ENCODE measurements at places on chromosomes 13 and 19.
A peak's percentile ranks its signal among the peaks of the same experiment; 100 is the strongest.

GRCh38 chr13:78868991-78869390, 210.0 kb upstream of the OBI1 start:
- no peak for DNase-seq

DNA sequence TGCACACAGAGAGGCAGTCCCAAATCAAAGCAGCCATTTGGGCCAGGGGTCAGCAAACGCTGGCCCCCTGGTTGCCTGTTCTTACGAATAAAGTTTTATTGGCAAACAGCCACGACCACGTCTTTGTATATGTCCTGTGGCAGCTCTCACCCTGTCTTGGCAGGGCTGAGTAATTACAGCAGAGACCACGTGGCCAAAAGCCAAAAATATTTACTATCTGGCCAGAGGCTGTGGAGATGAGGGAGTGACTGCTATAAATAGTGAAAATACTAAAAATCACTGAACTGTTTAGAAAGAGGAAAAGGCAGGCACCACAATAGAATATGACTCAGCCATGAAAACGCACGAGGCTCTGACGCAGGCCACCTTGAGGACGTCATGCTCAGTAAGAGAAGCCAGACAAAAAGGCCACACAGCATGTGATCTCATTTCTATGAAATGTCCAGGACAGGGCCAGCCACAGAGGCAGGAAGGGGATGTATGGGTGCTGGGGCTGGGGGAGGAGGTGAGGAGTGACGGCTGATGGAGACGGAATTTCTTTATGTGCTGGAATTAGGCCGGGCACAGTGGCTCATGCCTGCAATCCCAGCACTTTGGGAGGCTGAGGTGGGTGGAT, 29.4 kb downstream of the SMIM24 start:
- DNase-seq, result no peak

- DNase-seq, result no peak
These were observed 38.7 kb upstream of the CYSLTR2 start for GRCh38 chr13:48615049-48615448.

DNA sequence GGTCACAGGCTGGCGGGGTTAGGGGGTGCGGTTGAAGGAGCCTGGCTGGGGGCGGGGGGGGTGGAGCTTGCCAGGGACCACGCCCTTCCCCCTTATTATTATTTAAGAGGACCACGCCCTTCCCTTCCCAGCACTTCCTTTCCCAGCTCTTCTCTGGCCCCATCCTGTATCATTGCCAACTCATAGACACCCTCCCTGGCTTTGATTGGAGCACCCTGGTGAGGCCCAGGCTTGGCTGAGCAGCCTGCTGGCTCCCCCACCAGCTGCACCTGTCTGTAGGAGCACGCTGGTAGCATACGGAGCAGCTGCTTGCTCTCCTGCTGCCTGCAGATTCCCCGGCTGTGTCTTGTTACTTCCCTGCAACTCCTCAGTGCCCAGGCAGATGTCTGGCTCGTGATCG, 62.5 kb upstream of the PDX1 start:
- no peak for DNase-seq

GRCh38 chr13:42247883-42248282, 24.1 kb upstream of the AKAP11 start:
- DNase-seq, result no peak

DNA sequence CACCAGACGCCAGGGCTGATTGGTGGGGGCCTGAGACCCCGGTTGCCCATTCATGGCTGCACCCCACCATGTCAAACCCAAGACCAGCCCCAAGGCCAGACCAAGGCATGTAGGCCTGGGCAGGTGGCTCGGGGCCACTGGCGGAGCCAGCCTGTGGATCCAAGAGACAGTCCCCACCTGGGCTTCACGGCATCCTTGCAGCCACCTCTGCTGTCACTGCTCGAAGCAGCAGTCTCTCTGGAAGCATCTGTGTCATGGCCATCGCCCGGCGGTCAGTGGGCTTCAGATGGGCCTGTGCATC, 3.8 kb upstream of the TEKTIP1 start:
- DNase-seq, result no peak

GRCh38 chr13:36858290-36858689, 39.3 kb downstream of the RFXAP start:
- DNase-seq, result no peak

- DNase-seq, result no peak
These were observed 113.7 kb downstream of the OLFM4 start for GRCh38 chr13:53142306-53142705.

GRCh38 chr19:43464134-43464775, 1.2 kb downstream of the LYPD3 start:
- peak; percentile 72 for DNase-seq

- no peak for DNase-seq
These were observed 428.6 kb downstream of the RFC3 start for GRCh38 chr13:34246511-34246910.

DNA sequence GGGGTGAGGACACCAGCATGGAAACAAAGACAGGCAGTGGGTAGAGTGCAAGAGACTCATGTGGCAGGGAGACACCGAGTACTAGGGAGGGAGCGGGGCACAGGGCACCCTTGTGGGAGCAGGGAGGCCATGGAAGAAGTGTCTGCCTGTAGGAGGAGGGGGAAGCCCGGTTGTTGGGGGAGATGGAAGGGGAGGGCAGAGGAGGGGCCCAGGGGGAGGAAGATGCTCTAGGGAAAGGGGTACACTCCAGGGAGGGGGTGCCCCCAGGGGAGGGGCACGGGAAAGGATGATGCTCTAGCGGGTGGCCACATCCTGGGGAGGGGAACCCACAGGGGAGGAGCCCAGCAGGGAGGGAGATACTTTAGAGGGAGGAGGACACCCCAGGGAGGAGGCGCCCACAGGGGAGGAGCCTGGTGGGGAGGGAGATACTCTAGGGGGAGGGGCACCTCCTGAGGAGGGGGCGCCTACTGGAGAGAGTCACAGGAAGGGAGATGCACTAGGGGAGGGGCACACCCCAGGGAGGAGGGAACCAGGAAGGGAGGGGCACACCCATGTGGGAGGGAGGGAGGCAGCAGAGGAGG, 24.9 kb downstream of the CPAMD8 start:
- no peak for DNase-seq

DNA sequence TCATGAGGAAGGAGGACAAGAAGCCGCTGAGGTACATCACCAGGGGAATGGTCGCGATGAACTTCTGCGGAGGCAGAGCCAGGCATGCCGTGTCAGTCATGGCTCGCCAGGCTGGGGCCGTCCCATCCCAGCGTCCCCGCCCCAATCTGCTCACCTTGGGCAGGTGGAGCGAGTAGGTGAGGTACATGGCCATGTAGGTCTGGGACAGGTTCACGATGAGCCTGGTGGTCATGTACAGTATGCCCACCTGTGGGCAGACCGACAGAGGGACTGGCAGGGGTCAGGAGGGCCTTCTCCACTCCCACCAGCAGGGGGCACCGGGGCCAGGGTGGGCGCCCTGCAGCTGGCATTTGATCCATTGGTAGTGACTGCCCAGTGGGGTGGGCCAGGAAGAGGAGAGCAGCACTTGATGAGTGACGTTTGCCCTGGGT, 8.3 kb downstream of the TEKTIP1 start:
- DNase-seq, result no peak

DNA sequence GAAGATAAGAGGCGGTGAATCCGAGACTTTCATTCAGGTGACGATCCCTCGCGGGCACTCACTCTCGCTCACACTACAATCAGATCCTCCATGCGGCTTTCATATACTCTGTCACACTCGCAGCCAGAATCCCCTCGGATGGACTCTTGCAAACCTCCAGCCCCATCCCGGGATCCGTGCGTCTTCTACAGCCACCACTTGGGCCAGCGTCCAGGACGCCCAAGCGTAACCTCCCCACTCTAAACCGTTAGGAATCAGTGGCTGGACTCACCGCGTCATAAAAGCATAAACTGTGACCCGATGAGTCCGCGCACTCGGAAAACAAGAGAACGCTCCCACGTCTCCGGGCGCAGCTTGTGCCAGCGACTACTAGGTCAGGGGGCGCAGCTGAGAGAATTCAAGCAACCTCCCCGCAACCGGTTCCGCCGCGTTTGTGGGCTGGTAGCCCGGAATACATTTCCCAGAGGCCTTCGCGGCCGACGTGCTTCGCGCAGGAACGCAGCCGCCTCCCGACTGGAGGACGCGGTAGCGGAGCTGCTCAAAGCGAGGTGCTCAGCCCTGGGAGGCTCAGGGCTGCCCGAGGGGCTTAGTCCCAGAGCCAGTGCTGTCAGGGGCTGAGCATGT, 27.6 kb downstream of the ZNF607 start:
- DNase-seq, result peak; percentile 52

DNA sequence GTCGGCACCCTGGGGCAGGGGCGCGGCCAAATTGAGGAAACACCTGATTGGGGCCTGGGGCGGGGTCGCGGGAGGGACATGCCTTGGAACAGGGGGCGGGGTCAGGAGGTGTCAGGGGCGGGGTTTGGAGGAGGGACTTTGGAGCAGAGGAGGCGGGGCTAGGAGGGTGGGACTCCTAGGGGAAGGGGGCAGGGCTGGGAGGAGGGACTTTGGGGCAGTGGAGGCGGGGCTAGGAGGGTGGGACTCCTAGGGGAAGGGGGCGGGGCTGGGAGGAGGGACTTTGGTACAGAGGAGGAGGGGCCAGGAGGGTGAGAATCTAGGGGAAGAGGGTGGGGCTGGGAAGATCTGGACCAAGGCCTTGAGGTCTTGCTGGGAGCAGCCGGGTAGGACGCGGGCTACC, 21.9 kb downstream of the GRIN2D start:
- DNase-seq, result peak; percentile 70

DNA sequence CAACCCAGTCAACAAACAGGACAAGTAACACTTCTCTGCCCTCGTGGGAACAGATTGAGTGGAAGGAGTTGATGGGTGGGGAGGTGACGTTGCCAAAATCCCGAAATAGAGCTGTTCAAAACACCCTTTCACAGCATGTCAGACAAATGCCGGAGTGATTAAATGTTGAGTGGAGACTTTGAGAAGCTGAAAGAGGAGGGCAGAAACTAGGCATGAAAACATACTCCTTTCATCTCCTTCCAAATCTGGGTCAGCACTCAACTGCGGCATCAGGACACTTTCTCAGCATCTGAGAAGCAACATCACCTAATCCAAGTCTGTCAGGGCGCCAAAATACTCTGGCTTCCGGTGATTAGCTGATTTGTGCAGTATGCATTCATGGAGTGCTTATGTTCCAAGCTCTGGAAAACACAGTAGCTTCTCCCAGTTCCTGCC, 51.5 kb upstream of the MRI1 start:
- DNase-seq, result no peak

- DNase-seq, result no peak
These were observed 3.8 kb downstream of the ATP4B start for GRCh38 chr13:113654175-113654560.

- DNase-seq, result no peak
These were observed 1.2 kb downstream of the BRCA2 start for GRCh38 chr13:32316501-32316900.

DNA sequence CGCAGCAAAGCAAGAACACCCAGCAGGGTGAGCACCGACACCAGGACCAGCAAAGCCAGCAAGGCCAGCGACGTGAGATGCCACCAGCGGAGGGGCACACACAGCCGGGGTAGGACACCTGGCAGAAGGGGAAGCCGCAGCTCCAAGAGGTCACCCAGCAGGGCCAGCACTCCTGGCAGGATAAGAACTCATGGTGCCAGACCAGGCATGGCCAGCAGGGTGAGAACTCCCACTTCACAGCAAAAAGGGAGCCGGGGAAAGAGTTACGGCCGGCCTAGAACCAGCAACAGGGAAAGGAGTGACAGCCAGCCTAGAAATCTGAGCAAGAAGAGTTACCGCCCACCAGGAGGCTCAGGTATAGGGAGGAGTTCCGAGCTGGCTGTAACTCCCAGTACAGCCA, 486 bp downstream of the SRRM5 start:
- no peak for DNase-seq

DNA sequence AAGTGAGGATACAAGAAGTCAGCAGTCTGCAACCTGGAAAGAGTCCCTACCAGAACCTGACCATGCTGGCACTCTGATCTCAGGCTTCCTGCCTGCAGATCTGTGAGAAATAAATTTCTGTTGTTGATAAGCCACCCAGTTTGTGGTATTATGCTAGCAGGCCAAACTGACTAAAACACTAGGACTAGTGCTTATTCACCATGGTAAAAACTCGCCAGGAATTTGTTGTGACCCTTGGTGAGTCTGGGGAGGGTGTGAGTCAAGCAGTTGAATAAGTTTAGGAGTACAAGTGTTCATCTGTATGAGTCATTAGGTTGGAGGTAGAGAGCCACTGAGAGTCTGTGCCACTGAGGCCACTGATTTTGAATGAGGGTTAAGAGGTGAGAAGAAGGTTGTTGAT, 3.6 kb downstream of the ZIK1 start:
- no peak for DNase-seq

DNA sequence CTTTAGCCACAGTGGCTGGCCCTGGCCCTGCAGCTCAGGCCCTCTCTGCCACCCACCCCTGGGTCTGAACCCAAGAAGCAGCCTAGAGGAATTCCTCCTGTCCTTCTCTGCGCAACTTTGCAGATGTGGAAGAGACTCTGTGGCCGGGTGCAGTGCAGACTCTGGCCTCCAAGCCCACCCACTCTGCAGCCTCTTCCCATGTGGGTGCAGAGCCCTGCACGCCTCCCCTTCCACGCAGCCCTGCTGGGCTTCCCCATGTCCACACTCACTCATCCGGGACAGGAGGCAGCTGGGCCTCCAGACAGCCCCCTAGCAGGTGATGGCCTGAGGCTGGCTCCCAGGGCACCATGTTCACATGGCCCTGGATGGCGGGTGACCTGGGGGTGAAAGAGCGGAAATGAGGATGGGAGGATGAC, 2.5 kb downstream of the TEX29 start:
- DNase-seq, result peak; percentile 16

DNA sequence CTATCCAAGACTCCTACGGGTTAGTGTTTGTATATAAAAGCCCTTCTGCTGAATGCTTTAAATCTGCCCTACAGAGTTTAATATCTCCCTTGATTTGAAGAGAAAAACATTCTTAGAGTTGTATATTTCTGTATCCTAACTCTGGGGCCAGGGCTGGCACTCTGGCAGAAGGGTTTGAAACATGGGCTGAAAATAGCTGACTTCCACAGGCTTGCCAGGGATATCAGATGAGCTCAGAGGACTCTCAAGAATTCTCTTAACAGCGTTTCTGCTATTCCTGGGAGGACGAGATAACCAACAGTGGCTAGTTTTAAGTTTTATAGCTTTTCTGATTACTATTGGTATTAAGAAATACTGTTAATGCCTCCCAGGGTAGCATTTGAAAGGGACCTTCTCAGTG, 127.5 kb downstream of the LIG4 start:
- DNase-seq, result no peak

DNA sequence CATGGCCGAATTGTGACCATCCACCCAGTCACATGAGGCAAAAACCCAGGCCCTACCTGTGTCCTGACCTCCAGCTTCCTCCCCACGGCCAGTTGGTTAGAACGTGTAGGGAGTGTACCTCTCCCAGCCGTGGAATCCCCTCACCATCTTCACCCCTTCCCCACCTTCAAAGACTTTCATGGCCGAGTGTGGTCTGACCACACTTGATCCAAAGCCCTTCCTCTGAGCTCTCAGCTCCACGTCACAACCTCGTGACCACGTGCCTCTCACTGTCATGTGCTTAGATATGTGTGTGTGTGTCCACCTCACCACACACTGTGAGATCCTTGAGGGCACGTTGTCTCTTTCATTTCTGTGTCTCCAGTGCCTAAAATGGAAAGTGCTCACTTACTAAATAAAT, 48.6 kb upstream of the UBE2L5 start:
- no peak for DNase-seq

- no peak for DNase-seq
These were observed 45.7 kb downstream of the NAA16 start for GRCh38 chr13:41356786-41357185.

- DNase-seq, result no peak
These were observed 52.9 kb upstream of the ADGRE1 start for GRCh38 chr19:6834433-6834832.
